ENCODE measurements at places on chromosomes 6 and 20.

DNA sequence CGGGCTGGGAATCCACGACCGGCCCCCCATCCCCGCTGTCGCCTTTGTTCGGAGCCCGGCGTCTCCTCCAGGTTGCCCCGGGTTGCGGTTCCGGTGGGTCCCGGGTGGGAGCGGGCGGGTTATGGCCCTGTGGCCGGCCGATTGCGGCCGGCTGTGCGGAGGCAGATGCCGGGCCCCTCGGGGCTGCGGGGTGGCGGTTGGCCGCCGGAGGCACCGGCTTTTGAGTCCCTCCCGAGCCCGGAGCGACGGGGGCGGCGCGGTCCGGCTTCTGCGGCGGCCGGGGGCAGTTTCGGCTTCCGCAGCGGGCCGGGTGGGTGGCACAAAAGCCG, 431 bp downstream of the LOC128125822 start:
- DNase-seq, result peak; percentile 14

- no peak for DNase-seq
Observed at GRCh38 chr6:44081753-44082152, 45.5 kb downstream of the MRPL14 start.

DNA sequence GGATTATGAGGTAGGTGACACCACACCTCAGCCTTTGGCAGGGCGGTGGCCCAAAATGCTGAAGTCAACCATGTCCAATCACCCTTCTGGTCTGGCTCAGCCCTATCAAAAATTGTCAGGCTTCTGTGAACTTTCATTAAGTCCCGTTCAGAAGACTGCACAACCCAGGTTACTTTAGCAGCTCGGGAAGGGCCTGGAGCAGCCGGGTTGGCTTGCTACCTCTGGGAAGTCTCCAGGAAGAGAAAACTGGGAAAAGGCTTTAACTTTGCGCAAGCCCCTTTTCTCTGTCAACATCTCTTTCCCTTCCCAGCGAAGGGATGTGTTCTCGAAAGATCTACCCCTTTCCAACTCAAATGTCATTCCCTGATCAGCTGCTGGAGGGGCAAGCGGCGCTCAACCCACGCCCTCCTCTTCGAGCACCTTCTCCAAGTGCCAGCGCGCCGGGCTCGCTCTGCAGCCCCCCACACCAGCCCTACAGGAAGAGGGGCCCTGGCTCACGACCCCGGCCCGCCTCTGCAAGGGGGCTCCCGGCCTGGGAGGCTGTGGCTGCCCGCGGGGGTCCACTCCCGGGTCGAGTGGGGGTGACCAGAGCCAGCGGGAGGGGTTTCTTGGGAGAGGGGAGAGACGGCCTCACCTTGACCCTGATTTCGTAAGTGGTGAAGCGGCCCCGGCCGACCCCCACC, 573 bp downstream of the SNX3 start:
- peak; percentile 58 for DNase-seq

DNA sequence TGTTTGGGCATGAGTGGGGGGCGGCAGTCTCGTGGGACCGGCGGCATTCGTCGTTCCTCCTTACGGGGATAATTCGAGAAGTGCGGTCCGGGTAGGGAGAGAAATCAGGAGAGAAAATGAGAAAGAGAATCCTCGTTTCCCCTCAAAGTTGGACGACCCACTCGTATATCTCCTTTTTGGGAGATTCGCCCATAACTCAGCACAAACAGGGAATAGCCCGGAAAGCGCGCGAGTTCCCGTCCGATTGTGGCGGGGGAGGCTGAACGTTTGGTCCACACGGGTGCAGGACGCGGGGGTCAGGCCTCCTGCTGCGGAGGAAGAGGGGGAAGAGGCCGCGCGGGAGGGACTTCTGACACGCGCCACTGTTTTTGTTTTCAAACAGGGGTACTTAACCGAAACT, 42.4 kb downstream of the POPDC3 start:
- DNase-seq, result peak; percentile 20

DNA sequence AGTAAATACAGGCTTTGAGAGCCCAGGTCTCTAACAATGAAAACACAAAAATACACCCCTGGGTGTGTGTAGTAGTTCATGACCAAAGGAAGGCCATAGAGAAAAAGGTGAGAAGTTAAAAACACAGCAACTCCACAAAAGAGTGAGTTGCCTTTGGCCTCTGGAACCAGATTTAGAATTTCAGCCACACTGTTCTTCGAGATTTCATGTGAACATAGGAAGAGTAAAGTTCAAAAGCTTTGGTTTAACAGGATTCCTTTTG, 43.5 kb upstream of the RIN2 start:
- DNase-seq, result no peak

GRCh38 chr6:2949536-2950083, 21.8 kb downstream of the SERPINB6 start:
- no peak for DNase-seq

- DNase-seq, result no peak
Observed at GRCh38 chr6:106142876-106143431, 56.8 kb downstream of the PRDM1 start.

GRCh38 chr6:47890326-47890875, 108.6 kb downstream of the OPN5 start:
- DNase-seq, result no peak

DNA sequence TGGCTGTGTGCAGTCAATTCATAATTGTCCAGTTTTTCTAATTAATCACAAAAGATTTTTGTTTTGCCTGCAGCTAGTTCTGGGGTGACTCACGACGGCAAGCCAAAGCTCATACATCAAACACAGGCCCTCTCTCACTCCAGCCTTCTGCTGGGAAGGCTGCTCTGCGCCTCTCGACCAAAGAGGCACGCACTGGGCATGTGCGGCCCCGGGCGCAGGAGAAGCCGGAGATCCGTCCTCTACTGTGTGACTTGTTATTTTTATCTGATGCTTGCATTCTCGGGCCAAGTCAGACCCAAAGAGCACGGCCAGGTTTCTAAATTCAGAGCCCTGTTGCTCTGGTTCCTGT, 98.5 kb downstream of the TFAP2A start:
- no peak for DNase-seq

GRCh38 chr6:157661652-157662051, 161.4 kb upstream of the SNX9 start:
- no peak for DNase-seq

- no peak for DNase-seq
Observed at GRCh38 chr6:71675386-71675785, 211.0 kb upstream of the RIMS1 start.

DNA sequence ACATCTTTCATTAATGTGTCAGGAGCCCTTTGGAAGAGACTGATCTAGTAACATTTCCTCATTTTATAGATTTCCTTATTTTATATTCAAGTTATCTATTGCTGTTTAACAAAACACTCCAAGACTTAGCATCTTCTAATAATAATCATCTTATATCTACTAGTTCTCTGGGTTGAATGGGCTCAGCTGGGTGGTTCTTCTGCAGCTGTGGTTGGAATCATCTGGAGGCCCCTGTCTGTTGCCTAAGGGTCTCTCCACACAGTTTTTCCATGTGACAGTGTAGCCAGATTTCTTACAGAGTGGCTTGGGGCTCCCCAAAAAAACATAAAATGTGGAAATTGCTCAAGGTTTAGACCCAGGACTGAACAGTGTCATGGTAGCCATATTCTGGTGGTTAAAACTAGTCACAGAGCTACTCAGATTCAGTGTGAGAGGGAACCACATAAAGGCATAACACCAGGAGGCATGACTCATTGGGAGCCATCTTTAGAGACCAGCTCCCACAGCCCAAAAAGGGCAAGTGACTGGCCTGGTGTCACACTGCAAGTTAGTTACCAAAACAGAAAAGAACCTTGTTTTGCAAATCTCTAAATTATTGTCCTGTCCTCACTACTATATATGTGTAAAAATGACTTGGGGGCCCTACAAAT, 11.5 kb downstream of the SLC2A10 start:
- DNase-seq, result no peak

DNA sequence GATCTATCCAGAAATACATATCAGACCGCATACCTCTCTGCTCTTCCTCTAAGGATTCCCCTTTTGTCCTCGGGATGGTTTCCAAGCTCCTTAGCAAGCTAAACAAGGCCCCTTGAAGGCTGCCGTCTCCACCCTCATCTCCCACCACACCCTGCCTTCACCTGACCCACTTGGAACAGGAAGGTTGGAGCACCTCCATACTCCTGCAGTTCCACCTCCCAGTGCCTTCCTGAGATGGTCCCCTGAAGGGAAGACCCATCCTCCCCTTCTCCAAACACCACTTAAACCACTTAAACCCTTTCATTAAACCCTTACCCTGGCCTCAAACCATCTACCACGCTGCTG, 8.5 kb upstream of the POU5F1 start:
- no peak for DNase-seq

DNA sequence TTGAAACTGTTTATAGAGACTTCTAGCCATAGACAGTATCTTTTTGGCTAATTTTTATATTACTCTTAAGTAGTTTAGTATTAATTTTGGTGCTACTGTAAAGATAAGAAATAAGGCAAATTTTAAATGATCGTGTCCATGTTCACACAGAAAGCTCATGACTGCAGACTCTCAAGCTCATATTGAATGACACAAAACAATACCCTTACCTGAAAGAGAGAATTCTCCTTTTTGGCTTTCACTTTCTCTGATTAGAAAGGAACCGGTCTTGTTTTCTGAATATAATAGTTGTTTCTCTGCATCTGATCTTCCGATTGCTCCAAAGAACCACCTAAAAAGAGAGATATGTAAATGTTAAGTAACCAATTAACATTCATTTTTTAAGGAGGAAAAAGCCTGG, 57.0 kb downstream of the FRK start:
- DNase-seq, result peak; percentile 39

DNA sequence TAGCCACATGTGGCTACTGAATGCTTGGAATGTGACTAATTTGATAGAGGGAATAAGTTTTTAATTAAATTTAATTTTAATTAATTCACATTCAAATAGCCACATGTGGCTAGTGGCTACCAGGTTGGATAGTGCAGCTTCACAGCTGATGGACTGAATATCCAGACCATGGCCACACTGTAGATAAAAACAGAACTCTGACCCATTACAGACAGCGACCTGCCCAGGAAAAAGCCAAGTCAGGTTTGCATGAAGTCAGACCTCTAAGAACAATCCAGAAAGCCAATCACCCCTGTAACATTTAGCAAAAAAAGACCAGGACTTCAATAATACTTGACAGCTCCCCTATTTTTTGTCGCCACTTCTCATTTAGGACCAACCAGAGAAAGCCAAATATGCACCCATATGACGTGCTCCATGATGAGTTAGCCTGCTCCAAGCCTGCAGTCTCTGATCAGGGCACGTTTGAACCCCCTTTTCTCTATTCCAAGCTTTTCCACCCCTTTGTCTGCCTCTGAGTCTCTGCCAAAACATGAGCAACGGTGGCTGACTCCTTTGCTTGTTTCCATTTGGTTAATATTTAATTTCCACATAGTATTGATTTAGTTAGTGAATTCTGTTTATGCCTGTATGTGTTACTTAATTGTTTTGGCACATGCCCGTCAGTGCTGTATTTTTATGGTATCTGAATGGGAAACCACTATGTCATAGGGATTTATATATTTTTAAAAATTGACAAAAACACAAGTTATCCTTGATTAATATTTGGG, 636.3 kb downstream of the UTRN start:
- DNase-seq, result no peak

DNA sequence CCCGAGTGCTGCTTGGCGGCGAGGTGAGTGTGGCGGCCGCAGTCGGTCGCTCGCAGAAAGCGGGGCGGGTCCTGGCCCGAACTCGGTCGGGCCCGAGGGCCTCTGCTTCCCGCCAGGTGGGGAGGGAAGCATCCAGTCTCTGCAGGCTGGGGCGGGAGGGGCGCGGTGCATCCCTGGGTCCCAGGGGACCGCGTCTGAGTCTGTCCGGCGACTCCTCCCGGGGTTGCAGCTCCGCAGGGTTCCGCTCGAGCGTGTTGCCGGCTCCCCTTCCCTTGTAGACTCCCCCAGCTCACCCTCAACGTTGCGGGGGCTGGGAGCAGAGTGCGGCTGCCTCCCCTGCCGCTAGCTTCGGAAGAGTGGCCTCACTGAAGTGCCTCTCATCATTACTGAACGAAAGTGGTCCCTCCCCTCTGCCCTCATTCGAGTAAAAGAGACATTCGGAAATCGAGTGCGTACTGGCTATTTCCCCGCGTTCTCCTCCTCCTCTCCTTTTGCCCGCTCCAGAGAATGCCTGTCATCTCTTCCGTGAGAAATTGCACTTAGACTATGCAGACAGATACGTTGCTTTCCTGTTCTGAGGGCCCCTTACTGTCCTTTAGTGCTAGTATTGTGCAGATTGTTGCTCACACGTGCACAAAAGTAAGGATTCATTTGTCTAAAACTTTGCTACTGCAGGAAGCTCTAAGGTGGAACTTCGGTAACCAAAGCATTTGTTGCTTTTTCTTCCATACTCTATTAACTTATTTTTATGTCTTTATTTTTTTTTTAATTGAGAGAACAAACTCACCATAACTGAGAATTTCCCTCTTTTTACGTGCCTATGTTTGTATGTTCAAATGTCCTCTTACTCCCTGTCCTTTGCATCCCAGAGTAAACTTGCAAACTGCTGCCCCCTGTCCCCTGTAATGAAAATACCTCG, 751 bp downstream of the MAP3K4 start:
- DNase-seq, result peak; percentile 53

DNA sequence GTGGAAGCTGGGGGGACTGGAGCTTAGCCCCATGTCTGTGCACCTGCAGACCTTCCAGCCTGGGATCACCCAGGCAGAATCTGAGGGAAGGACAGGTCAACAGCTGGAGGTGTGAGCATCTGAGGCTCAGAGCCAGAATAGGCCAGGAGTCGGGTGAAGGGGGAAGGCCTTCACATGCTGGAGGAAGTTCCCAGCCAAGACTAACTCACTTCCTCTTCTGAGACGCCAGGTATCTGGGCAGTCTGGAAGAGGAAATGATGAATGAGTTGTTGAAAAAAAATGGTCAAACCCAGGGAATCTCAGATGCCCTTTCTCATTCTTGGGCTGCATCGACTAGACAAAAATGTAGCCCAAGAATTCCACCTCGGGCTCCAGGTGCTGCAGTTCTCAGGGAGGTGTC, 73.6 kb upstream of the TIAM2 start:
- peak; percentile 23 for DNase-seq

GRCh38 chr6:166087246-166087645, 80.4 kb downstream of the TBXT start:
- no peak for DNase-seq

- no peak for DNase-seq
Observed at GRCh38 chr6:55379895-55380294, 52.6 kb downstream of the GFRAL start.

DNA sequence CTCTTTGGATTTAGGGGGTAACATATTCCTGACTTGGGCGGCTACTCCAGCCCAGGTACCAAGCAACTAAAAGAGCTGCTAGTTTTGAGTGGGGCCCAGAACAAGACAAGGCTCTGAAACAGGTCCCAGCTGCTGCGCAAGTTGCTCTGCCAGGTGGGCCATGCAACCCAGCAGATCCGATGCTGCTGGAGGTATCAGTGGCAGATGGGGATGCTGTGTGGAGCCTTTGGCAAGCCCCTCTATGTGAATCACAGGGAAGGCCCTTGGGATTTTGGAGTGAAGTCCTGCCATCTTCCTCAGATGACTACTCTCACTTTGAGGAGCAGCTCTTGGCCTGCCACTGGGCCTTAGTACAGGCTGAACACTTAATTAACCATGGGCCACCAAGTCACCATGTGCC, 43.7 kb upstream of the VSX1 start:
- no peak for DNase-seq

DNA sequence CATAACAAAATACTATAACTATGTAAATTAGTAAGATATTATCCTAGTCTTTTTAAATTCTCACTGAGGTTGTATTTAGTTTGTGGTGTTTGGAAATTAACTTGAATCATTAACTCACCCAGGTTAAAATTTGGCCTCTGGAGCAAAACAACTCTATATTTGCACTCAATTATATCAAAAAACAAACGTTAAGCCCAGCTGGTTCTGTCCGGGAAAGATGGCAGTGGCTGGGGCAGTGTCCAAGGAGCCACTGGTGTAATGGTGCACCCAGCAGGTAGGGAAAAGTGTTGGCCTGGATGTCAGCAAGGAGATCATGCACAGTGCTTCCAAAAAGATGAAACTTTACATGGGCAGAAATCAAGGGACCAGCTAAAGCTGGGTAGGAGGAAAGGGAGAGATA, 285.3 kb upstream of the CITED2 start:
- DNase-seq, result no peak

All from GM10248 (cell line).